Thoracic aorta (tissue), 2 donors: ENCODE measurements at places on chromosomes 4 and X. TPM values are rescaled to one million over a fixed set of nuclear protein-coding genes. Genes with fewer than 3 reads are reported as not detected.

DNA sequence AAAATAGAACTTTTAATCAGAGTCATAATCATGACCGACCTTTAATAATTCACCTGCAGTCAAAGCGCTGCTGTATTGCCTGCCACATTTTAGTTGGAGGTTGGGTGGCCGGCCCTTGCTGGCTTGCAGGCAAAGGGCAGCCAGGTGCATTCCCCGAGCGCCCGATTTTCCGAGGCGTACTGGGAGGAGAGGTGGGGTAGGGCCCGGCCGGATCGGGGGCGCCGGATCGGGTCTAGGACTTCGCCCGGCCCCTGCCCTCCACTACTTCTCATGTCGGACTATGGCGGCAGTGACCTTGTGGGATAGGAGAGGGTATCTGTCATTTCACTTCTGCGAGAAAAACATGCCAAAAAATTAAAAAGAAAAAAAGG lies 2.5 kb upstream of the RS1 start:
- no peaks in the 10 kb centered on the region for H3K4me1 ChIP-seq
- peak overlapping the region; percentile 50 for H3K27ac ChIP-seq
- H3K36me3 ChIP-seq, result no peaks in the 10 kb centered on the region

DNA sequence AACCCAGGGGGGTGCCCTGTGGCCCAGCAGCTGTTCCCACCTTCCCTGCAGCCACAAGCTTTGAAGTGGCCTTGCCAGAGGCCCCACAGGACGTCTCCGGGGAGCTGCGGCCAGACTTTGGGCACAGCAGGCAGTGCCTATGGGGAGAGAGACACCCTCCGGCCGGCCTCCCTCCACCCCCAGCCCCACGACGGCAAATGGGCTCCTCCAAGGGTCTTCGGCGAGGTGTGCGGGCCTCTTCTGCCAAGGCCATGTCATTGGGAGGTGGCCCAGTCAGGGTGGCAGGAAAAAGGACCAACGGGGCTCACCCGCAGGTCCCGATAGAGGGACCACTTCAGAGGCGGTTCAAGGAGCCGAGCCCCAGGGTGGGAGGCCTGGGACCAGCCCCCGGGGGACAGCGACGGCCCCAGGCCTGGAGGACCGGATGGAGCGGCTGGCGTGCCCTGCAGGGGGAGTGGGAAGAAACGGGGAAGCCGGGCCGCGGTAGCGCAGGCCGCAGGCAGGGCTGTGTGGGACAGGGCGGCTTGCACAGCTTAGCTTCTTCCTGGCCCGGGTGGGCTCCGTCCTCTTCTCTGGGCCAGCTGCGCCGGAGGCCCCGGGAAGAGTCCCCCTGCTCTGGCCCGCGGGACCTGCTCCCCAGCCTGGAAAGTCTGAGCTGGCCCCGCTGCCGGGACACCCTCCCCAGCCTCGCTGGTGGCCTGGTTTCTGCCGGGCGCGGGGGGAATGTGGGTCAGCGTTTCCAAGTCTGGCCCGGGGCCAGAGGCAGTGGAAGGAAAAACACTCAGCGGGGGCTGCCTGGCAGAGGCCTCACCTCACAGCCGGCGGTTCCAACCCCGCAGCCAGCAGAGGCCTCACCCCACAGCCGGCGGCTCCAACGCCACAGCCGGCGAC lies 21.9 kb upstream of the SPON2 start:
- H3K27ac ChIP-seq, result peak overlapping the region; percentile 90
- H3K4me3 ChIP-seq, result peak overlapping the region; percentile 55

DNA sequence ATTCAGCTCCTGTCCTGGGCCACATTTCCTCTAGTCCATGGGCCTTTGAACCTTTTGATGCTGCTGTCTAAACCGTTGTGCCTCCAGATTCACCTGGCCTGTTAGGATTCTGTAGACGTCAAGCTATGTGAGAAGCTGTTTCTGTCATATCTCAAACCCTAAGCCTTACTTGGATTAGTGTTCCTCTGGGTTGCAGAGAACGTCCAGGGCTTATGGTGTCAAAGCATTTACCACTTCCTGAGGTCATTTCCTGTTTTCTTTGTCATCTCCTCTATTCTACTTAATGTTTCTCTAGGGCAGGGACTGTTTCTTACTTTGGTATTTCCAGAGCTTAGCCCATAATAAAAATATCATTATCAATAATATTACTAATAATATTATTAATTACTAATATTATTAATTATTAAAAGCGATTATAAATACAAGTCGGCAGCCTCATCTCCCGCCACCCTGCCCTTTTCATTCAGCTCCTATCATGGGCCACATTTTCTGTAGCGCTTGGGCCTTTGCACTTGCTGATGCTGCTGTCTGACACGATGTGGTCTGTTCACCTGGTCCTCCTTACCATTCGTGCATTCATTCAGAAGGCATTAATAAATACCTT lies 19.1 kb downstream of the PRIMPOL start:
- no peaks in the 10 kb centered on the region for H3K27me3 ChIP-seq
- no peak overlapping the region for H3K4me3 ChIP-seq
- H3K36me3 ChIP-seq, result peaks cover 21% of the 10 kb centered on the region
- no peak for DNase-seq

GRCh38 chr4:142077048-142077447 lies 440.7 kb downstream of the IL15 start:
- no peaks in the 10 kb centered on the region for H3K4me1 ChIP-seq
- no peak overlapping the region for H3K27ac ChIP-seq
- no peaks in the 10 kb centered on the region for H3K36me3 ChIP-seq
- DNase-seq, result no peak

GRCh38 chr4:16442296-16442695 lies 216.0 kb upstream of the TAPT1 start:
- H3K4me3 ChIP-seq, result no peak overlapping the region
- no peaks in the 10 kb centered on the region for H3K4me1 ChIP-seq
- no peaks in the 10 kb centered on the region for H3K27me3 ChIP-seq

GRCh38 chr4:126265888-126266287 lies 951.1 kb downstream of the FAT4 start:
- no peak overlapping the region for H3K4me3 ChIP-seq
- H3K36me3 ChIP-seq, result no peaks in the 10 kb centered on the region
- H3K27me3 ChIP-seq, result no peaks in the 10 kb centered on the region
- no peak for DNase-seq
- H3K4me1 ChIP-seq, result no peaks in the 10 kb centered on the region

Gene ALB
- total RNA-seq, result not detected

Gene SPANXC
- not detected for total RNA-seq

Gene MBNL3
- total RNA-seq, result 8.1 TPM
